IMR-90 (cell line): ENCODE measurements at places on chromosomes 2 and 18. TPM values are rescaled to one million over a fixed set of nuclear protein-coding genes. Genes with fewer than 3 reads are reported as not detected.

DNA sequence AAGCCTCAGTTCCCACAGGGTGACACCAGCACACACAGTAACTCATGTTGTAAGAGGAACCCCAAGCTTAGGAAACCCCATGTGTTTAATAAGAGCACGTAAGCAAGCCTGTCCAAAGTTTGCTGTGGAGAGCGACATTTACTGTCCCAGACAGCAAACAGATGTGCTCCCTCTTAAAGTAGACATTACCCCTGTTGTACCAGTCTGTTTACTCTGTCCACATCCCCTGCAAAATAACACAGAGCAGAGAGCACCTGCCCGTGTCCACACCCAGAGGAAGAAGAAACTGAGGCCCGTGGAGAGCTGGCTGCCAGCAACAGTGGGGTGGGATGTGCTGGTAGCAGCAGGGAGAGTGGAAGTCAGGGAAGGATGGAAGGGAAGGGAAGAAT is 243.5 kb downstream of the GBX2 start:
- DNase-seq: peak; percentile 4

DNA sequence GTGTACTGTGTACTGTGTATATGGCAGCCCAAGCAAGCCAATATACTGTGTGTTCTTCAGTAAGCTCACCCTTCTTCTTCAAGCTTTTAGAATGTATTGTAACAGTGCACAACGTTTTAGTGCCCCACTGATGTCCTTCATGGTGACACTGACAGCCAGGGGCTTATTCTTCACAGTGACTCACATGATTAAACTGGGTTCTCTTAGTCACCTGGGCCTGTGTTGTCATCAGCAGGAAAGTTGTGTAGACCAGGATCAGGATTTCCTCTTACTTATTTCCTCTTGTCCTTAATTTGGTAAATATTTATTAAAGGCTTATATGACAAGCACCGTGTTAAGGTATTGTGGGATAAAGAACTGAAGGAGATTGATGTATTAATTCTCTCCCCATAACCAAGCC is 67.9 kb upstream of the THOC1 start:
- no peak for DNase-seq

Gene KIF5C
- 0.18 and 0.28 TPM in 2 replicates for total RNA-seq

Gene DTNA
- 7.5 and 9.5 TPM in 2 replicates for total RNA-seq

Gene LHCGR
- total RNA-seq: under 0.01 and 0.18 TPM in 2 replicates

- DNase-seq: no peak
These were observed 6.5 kb downstream of the TSHZ1 start for GRCh38 chr18:75216911-75217689.

Gene SH3YL1
- 18.1 and 25.3 TPM in 2 replicates for total RNA-seq

DNA sequence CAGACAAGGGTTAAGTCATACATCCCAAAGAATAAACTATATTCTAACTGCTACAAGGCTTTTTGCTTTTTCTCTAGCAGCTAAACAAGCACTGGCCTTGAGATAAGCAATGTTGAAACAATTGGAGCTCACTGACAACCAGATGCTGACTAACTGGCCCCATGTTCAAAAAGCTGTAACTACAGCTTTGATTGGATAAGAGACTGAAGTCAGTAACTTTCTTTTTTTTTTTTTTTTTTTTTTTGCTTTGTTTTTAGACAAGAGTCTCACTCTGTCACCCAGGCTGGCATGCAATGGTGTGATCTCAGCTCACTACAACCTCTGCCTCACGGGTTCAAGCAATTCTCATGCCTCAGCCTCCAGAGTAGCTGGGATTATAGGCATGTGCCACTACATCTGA is 45.4 kb upstream of the TMEM163 start:
- no peak for DNase-seq

Gene KATNAL2
- total RNA-seq: 0.90 and 1.4 TPM in 2 replicates

- no peak for DNase-seq
These were observed 23.7 kb downstream of the B3GNT2 start for GRCh38 chr2:62219407-62220159.

DNA sequence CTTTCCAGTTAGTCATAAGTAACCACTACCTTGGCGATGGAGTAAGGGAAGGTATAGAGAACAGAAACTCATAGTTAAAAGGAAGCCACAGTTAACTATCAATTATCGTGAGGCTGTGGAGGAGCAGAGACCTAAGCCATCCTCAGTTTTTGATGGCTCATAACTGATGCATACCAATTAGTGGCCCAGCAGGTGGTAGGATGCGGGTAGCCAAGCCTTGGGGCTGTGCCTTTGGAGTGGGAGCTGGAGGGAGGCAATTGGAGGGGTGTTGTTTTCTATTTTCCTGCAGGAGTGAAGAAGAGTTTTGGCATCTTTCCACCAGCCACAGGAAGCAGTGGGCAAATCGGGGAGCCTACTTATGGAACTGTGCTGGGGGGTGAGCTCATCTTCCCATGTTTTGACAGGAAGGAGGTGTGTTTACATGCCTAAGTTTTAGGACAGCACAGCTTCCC is 194.8 kb downstream of the TPGS2 start:
- DNase-seq: no peak

- no peak for DNase-seq
These were observed 469.4 kb upstream of the SPRED2 start for GRCh38 chr2:65901756-65902155.

DNA sequence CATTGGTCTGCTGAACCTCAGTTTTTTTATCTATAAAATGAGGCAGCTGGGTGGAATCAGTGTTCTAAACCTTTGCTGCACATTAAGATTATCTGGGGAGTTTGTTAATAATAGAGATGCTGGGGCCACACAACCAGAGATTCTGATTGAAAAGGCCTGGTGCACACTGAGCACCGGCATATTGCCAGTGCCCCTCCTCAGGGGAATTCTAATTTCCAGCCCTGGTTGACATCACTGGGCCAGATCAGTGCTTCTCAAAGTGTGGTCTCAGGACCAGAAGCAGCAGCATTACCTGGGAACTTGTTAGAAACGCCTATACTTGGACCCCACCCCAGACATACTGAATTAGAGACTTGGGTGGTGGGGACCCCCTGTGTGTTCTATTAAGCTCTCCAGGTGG is 112.5 kb downstream of the SETBP1 start:
- DNase-seq: no peak

DNA sequence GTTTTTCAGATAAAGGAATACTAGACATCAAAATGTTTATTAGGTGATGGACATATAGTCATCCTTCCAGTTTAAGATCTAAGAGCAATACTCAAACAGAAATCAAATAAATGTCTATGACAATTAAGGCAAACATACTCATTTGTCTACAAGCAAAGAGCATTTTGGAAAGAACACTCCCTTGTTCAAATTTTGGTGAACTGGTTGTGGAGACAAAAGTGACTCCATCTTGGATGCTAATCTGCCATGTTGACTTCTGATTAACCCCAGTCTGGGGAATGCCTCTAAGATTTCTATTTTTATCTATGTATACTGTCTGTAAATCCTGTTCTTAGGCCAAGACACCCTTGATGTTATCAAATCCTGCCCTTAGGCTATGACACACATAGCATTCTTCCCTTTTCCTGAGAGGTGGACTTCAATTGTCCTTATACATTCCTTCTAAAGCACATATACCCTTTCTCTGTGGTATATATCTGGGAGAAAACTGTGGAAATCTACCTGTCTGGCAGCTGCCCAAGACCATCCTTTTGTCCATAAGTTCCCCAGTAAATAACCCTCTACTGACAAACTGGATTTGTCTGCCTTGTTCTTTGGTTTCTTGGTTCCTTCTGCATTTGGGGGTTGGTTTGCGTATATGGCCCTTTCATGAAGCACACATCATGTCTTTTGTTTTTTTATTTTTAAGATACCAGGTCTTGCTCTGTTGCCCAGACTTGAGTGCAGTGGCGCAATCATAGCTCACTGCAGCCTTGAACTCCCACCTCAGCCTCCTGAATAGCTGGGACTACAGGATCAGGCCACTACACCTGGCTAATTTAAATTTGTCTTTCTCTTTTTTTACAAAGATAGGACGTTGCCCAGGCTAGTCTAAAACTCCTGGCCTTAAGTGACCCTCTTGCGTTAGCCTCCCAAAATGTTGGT is 12.5 kb upstream of the PLEKHM3 start:
- DNase-seq: no peak

DNA sequence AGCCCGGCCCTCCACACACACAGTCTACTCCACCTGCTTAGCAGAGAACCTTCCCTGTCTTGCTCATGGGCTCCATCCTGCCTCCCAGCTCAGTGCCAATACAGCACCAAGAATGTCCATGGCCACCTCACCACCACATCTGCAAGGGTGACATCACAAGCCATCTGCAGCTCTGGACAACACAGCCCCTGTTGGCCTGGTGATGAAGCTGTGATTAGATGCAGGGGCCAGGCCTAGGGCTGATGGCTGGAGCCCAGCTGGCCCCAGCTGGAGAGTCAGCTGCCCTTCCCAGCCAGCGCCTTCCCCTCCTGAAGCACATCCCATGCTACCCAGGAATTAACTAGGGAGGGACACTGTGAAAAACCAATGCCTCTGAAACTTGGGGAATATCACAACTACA is 91.1 kb downstream of the TTC32 start:
- peak; percentile 48 for DNase-seq

DNA sequence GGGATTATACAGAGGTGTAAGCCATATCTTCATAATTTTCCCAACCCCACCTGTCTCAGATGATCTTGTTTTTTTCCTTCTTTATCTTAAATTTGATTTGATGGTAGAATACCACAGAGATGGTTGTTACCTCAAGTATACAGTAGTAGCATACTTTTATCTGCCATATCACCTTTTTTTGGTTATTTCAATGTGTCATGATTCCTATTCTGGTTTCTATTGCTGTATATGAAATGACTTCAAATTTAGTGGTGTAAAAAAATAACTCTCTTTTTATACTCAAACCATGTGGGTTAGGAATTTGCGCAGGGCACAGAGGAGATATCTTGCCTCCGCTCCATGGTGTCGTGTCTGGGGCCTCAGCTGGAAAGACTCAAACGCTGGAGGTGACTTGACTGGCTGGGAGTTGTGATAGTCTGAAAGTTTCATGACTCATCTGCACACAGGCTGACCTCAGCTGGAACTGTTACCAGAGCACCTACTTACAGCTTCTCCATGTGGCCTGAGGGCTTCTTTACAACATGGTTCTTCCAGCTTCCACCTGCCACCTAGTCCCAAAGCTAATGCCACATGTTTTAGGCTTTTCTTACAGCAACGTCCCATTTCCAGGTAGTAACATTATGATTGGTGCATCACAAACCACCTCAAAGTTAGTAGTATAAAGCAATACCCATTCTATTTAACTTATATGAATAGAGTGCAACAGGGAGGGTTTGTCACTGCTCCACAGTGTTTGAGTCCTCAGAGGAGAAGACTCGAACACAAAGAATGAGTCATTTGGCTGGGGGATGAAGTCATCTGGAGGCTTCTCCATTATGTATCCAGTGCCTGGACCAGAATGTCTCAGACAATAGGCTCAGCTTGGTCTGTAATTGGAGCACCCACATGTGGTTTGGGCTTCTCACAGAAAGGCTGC is 82.3 kb upstream of the XPO1 start:
- peak; percentile 88 for DNase-seq

Gene RFTN2
- total RNA-seq: 2.3 and 2.5 TPM in 2 replicates

GRCh38 chr2:203399031-203399430 is 70.8 kb downstream of the ABI2 start:
- DNase-seq: peak; percentile 31

- DNase-seq: no peak
These were observed 58.7 kb downstream of the ABCG8 start for GRCh38 chr2:43897492-43897891.

GRCh38 chr2:126801473-126801872 is 97.2 kb upstream of the TEX51 start:
- no peak for DNase-seq

Gene IL1RN
- total RNA-seq: not detected in 2 replicates

- no peak for DNase-seq
These were observed 445.4 kb downstream of the NBAS start for GRCh38 chr2:15115776-15116175.

GRCh38 chr2:156054983-156055382 is 277.5 kb downstream of the NR4A2 start:
- no peak for DNase-seq

- no peak for DNase-seq
These were observed 95.5 kb downstream of the LTBP1 start for GRCh38 chr2:33042265-33042664.

GRCh38 chr18:57137847-57138246 is 9.0 kb upstream of the BOD1L2 start:
- no peak for DNase-seq

Gene PSTPIP2
- total RNA-seq: 10.4 and 14.4 TPM in 2 replicates

- DNase-seq: no peak
These were observed 168.6 kb downstream of the PRKCE start for GRCh38 chr2:45820048-45820447.

- peak; percentile 78 for DNase-seq
These were observed 58.9 kb upstream of the STON1 start for GRCh38 chr2:48471048-48471474.

Gene PROKR1
- not detected in 2 replicates for total RNA-seq

Gene SNTG2
- under 0.01 and 0.56 TPM in 2 replicates for total RNA-seq

DNA sequence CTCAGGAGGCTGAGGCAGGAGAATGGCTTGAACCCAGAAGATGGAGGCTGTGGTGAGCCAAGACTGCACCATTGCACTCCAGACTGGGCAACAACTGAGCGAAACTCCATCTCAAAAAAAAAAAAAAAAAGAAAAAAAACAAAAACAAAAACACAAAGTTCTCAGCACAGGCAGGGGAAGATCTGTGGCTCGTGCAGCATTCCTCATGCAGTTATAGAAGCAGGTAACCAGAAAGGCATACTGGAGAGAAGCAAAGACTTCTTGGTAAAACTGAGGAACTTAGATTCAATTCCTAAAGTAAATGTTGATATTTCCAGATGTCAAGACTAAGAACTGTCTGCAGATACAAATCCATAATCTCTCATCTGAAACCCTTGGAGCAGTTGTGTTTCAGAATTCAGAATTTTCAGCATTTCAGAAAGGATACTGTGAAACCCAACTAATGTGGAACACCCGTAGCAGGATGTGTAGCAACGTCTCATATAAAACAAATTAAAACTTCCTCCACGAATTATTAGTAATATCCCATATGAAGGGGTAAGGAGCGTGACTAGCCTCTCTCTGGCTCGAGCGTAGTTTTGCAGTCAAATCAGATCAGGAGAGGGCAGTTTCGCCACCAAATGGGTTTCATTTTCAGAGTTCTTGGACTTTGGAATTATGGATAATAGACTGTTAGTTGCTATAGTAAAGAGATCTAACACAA is 13.2 kb upstream of the SLC25A52 start:
- DNase-seq: no peak

Gene NPPC
- 0.28 and 0.36 TPM in 2 replicates for total RNA-seq

Gene FAP
- 71.0 and 93.9 TPM in 2 replicates for total RNA-seq

Gene GPR45
- total RNA-seq: not detected in 2 replicates

GRCh38 chr2:235398321-235398720 is 95.5 kb upstream of the AGAP1 start:
- DNase-seq: no peak

Gene PXDN
- 148 and 153 TPM in 2 replicates for total RNA-seq

DNA sequence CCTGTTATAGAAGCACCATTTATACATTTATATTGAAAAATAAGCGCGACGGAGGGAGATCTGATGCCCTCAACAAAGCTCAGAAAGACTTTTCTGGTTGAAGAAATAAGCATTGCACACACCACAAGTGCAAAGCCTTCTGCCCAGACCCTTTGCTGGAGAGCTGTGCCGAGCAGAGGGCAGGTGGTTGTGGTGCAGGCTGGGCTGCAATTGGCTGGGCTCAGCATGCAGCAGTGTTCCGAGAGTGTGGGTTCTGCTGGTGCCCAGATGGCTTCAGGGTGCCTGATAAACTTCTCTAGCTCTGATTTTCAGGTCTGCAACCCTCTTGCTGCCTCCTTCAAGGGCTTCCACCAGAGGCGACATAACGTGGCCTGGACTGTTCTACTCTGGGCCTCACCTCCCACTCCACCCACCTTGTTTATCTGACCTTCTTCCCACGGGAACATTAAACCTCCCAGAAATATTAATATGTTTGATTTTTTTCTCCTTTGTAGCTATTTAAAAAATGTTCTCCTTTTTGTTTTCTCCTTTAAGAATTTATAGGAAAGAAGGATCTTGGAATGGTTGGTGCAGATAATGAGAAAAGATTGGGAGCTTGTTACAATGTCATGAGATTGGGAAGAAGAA is 113.6 kb upstream of the ITGA6 start:
- DNase-seq: no peak
